ENCODE measurements at places on chromosomes 1 and 21.

- DNase-seq = no peak
Observed at GRCh38 chr21:42341776-42342542, 8.8 kb downstream of the TFF2 start.

DNA sequence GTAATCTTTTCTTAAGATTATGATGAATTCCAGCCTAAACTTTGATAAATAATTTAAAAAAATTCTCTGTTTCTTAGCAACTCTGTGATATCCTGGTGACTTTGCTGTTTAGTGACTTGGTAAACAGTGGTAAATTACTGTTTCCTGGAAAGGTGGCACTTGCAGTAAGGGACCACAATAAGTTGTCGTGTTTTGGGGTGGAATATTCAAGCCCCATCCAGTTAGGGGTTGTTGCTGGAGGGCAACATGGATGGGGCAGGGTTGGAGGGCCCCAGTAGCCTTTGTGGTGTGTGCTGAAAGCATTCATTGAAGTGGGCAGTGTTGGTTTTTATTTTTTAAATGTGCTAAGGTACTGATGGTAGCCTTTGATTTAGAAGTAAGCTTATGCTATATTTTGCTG is 30.3 kb downstream of the PRDM2 start:
- DNase-seq = no peak

DNA sequence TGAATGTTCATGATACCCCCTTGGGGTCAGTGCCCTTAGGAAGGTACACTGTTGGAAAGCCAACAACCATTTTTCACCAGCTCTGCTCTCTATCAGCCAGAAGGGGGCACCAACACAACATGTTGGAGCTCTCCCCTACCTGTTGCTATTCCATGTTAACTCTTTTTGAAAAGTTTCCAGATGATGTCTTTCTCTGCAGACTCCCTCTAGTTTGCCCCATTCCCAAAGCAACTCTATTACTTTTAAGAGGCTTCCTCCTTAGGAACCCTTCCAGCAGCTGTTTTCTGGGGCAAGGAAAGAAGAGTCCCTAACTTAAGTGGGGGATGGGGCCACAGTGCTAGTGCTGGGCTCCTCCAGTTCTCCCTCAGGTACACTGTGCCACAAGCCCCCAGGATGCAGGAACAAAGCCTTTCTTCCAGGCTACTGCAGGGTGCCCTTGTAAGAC is 22.9 kb upstream of the NDC1 start:
- peak; percentile 31 for DNase-seq

DNA sequence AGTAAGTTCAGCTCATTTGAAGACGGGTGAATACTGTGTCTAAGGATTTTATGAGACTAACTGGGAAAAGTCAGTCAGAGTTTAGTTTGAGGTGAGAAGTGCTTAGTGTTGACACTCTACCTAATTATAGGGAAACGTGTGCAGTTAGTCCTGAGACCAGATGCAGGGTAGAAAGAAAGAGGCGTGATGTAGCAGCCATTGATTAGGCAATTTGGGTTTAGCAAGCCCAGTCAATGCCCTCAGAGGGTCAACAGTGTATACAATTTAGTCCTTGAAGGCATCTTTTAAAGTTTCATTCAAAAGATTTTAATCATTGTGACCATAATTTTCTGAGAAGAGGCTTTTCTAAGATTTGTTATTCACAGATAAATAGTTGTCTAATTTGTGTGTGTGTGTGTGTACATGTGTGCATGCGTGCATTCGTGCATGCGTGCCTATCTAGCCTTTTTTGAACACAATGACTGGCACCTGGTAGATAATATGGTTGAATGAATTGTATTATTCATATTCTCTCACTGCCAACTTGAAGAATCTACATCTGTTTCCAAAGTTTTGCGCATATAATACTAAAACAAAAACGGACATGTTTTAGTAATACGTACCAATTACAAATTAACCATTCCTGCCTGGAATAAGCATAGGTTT is 332.9 kb downstream of the SRGAP2C start:
- DNase-seq = no peak

DNA sequence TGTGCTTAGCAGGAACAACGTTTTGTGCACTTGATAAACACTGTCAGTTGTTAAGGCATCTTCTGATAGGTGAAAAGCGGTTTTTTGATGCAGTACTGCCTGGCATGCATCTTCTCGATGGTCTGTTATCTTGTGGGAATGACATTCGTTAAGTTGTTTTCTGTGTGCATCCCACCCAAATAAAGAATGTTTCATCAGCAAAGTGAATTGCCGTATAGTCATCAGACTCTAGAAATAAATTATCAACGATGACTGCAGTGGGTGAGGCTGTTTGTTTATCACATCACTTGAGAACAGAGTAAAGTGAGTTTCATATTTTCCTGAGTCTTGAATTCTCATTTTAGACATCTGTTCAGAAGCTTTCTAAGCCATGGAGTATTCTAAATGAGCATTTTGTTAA is 34.1 kb downstream of the NFIA start:
- no peak for DNase-seq

DNA sequence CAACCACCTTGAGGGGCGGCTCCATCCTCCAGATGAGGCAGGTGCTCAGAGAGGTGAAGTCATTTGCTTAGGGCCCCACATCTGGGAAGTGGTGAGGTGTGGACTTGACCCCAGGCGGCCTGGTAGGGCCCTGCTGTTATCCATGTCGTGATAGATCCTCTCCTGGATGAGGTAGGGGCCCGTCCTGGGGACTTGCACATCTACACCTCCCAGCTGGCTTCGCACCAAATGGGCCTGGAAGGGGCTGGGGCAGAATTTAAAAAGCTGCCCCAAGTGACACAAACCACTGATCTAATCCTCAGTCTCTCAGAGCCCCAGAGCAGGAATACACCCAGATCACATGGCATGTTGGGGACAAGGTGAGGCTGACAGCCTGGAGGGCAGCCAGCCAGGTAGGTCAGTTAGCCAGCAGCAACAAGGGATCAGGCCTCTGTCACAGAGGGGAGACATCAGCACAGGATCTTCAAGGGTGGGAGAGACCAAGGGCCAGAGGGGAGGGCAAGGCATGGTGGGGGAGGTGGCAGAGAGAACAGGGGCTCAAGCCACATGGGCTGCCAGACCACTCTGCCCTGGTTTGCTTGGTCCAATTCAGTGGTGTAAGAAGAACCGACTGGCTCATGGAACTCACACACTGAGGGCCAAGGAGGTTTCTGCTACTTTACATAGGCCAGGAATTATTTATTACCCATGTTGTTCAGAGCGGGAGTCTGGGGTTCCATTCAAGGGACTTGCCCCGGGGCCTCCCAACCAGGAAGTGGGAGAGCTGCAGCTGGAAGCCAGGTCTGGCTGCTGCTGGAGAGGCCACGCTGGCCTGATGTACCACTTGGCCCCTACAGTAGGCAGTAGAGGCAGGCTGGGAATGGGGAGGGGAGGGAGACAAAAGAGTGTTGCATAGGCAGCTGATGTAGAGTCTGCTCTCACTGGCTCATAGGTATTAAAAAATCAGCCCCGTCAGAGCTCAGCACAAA is 12.1 kb downstream of the LRP8 start:
- DNase-seq = no peak

DNA sequence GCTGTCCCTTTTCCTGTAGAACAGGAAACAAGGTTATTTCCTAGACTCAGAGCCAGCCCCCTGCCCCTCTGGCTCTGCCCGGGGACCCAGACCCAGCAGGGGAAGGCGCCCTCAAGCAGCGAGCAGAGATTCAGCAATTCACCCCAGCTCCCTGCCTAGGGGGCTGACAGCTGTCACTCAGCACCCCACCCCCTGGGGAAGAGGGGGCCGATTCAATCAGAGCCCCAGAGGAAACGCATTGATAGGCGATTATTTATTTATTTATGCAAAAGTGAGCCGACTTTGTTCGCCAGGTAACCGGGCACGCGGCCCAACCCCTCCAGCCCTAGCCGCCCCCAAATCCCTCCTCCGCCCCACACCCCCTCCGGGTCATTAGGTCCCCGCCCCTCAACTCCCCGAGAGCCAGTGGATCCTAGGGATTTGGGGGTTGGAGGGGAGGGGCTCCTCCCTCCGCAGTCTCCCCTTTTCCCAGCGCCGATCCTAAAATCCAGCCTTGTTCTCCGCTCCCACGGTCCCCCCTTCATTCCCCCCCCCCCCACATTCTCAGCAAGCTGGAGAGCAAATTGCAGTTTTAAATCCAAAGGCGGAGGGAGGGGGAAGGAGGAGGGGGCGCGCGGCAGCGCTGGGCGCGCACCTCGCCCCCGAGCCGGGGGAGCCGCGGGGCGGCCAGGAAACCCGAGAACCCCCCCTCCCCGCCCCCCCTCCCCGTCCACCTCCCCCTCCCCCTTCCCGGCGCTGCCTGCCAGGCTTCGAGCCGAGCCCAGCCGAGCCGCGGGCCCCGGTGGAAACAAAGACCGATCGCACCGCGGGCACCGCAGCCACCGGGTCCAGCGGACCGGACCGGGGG is 1.3 kb downstream of the AHDC1 start:
- no peak for DNase-seq

GRCh38 chr1:246815693-246816270 is 91.6 kb downstream of the SCCPDH start:
- DNase-seq = no peak

DNA sequence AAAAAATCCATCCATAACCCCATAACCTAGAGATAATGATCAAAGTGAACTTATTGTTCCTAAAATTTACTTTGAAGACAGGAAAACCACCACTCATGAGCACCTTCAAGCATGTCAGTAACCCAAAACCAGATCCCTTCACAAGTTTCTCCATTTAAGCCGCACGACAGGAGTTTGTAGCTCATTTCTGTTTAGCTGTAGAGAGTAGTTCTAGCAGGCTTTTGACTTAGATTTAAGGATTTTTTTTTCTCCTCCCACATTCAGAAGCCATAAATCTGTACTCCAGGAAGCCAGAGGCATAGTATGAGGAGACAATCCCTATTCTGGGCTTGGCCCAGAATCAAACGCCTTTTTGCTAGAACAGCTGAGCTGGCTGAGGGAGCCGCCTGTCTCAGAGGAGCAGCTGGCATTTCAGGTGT is 25.6 kb downstream of the TOMM20 start:
- no peak for DNase-seq

DNA sequence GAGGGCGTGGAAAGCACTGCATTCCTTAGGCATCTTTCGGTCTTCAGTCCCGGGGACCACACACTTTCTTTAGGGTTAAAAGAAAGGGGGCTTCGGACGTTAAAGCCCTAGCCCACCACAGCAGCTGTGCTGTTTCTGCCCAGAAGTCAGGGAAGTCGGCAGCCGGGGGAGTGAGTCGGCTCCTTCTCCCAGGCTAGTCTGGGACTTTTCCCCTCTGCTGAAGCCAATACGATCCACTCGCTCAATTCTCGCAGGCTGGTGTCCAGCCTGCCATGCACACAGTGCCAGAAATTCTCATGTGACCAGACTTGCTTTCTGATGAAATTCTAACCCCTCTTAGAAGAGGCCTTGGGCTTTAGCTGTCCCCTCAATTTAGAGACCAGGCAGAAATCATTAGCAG is 67.7 kb downstream of the BCAR3 start:
- no peak for DNase-seq

- no peak for DNase-seq
Observed at GRCh38 chr21:42586406-42586805, 67.0 kb upstream of the PDE9A start.

DNA sequence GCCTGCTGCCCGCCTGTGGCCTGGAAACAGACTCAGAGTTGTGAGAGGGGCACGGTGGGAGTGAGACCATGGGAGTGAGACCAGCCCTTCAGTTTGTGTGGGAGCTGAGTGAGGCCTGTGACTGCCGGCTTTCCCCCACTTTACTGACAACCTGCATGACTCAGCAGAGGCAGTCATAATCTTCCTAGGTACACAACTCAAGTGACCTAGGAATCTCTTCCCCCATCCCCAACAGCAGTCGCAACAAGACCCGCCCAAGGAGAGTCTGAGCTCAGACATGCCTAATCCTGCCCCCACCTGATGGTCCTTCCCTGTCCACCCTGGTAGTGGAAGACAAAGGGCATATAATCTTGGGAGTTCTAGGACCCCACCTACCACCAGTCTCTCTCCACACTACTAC is 44.2 kb downstream of the KLHL20 start:
- DNase-seq = no peak

- DNase-seq = no peak
Observed at GRCh38 chr1:93955765-93956164, 46.5 kb upstream of the GCLM start.

DNA sequence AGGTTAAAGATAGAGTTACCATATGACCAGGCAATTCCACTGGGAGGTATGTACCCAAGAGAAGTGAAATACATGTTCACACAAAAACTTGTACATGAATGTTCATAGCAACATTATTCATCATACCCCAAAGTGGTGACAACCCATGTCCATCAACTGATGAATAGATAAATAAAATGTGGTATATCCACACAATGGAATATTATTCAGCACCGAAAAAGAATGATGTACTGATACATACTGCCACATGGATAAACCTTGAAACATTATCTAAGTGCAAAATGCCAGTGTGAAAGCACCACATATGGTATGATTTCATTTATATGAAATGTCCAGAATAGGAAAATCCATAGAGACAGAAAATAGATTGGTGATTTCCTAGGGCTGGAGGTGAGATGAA is 53.4 kb upstream of the PAXBP1 start:
- no peak for DNase-seq

DNA sequence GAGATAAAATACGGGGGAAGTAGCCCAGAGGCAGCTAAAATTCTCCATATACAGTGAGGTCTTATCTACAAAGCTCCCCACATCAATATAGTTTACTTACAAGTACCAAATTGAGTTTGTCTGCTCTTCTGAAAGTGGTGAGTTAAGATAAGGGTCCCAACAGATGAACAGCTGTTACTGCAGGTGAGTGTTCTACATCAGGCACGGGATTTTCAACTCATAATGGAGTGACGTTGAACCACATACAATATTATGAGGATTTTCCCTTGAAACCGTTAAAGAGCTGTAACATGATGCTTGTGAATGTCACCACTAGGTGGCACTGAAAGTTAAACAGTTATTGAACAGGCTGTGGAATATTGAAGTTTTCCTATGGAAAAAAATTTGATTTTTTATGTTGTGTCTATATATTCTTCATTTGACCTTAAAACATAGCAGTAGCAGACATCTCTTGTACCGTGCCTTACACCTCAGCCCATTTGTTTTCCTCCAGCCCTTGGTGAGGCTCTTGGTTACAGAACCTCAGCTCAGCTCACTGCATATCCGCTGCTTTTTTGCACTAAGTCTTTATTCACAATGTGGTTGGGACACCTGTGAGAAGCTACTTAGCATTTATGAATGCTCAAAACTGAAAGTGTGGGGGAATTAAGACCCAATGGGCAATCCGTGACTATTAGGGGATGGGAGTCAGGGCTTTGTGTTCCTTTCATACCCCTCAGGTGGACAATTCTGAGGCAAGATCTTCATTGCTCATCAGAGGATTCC is 23.2 kb downstream of the CD1D start:
- DNase-seq = peak; percentile 2

- DNase-seq = no peak
Observed at GRCh38 chr1:31665234-31665878, 20.7 kb upstream of the PEF1 start.

- no peak for DNase-seq
Observed at GRCh38 chr21:26307640-26308039, 137.1 kb upstream of the APP start.

GRCh38 chr1:180185281-180185680 is 30.6 kb downstream of the QSOX1 start:
- DNase-seq = no peak
